ENCODE measurements at places on chromosomes 16 and 17. TPM values are rescaled to one million over a fixed set of nuclear protein-coding genes. Genes with fewer than 3 reads are reported as not detected.

The PERCC1 gene
- 0.35 TPM for total RNA-seq

- no peak for DNase-seq
Measured at GRCh38 chr17:32123782-32124181, 18.5 kb upstream of the RHOT1 start.

DNA sequence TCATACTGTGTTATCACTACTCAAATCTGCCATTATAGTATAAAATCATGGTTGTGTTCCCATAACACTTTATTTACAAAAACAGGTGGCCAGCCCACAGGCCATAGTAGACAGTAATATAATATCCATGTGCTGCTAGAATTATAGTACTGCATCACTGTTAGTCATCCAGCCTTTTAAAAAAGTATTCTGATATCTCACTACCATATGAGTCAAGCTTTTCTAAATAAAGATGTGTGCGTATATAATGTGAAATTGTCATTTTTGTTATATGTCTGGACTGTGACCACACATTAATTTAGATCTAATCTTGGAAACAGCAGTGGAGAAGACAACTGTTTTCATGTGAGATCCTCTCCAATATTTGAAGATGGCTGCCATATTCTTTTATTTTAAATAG, 1049.1 kb upstream of the GOT2 start:
- no peak for DNase-seq

The THRA gene
- total RNA-seq = 74.7 TPM

DNA sequence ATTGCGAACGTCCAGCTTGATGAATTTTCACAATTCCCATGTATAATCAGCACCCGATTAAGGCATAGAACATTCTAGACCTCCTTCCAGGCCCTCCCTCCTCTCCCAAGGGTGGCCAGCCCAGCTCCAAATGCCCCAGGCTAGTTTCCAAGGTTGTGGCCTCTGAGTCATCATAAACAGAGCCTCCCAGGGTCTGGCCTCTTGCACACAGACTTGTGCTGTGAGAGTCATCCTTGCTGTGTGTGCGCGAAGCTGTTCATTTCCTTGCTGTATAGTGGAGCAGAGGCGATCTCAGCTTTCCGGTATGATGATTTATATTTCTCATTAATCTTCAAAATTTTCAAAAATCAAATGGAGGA, 20.5 kb upstream of the JPH3 start:
- DNase-seq = no peak

DNA sequence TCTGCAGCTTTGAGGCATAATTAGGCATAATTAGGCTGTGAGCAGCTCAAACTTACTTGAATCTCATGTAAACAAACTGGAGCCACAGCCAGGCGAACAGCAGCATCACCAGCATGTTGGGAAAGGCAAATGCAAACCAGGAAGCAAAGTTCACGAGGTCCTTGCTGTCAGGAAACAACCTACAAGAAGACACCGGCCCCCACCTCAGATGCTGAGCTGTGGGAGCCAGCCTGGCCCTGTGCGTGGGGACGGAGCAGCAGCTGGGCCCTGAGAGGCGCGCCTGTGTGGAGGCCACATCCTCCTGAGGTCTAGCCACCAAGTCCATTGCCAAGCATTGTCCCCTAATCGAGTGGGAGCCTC, 12.2 kb downstream of the SLC13A5 start:
- no peak for DNase-seq

DNA sequence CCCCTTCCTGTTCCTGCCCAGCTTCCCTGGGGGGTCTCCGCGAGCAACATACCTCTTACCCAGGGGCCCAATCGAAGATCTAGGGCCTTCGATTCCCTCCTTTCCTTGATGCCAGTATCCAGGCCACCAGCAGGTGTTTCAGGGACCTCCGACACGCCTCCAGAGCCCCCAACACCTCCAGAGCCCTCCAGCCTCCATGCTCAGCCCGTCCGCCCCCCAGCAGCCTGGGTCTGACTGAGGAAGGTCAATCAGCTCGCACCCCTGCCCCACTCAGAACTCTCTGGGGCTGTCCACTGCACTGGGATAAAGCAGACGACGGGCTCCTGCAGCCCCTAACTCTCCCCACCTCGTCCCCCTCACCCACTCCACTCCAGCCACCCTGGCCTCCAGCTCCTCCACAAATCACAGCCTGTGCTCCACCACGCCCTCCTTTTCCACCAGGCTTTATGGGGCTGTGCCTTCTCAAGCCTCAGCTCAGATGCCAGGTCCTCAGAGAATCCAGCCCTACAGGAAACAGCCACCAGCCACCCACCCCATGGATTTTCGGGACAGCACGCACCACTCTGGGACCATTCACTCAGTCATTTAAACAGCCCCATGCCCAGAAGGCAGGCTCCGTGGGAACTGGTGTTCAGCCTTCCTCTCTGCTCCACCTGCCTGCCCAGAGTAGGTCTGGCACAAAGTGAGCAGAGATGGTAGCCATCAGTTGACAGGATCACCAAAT, 247.1 kb downstream of the RBFOX3 start:
- DNase-seq = no peak

- peak; percentile 91 for DNase-seq
Measured at GRCh38 chr17:39400547-39401411, 647 bp downstream of the FBXL20 start.

The KRT17 gene
- not detected for total RNA-seq

All from mesenteric fat pad (tissue), 1 donor.